Osteocyte (in vitro differentiated cells): ENCODE measurements at places on chromosomes 2 and 18. TPM values are rescaled to one million over a fixed set of nuclear protein-coding genes. Genes with fewer than 3 reads are reported as not detected.

GRCh38 chr2:39094717-39095363, 26.0 kb downstream of the SOS1 start:
- no peak for DNase-seq

DNA sequence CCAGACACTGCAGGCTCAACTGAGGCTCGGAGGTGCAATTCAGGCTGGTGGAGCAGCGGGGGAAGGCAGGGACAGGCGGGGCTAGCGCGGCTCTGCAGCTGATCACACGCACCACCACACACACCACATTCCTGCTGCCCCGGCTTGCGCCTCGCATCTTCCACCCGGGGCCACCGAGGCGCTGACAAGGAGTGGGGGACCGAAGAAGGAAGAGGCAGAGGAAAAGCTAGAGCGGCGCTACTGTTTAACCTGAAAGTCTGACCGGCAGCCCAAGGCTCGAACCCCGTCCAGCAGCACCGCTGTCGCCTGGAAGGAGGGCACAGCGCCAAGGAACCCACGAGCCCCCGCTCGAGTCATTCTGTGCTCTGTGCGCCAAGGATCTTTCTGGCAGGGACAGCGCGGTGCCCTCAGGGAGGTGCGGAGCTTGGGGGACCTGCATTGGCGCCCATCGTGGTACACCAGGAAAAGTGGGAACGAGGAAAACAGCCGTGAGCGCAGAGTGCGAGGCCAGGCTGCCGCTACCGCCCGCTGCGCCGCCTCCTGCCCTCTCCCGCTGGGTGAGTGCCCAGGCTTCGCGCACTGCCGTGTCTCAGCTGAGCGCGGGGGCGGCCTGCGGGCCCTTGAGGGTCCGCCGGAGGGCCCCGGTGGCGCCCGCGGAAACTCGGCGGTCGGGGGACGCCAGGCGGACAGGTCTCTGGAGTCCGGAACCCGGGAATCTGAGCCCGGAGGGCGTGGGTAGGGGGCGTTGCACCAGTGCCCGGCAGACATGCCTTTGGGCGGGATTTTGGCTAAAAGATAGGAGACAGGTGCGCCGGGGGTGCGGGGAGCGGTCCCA, 860 bp upstream of the KCNJ3 start:
- DNase-seq, result no peak

GRCh38 chr2:134583997-134584520, 134.7 kb downstream of the TMEM163 start:
- DNase-seq, result no peak

DNA sequence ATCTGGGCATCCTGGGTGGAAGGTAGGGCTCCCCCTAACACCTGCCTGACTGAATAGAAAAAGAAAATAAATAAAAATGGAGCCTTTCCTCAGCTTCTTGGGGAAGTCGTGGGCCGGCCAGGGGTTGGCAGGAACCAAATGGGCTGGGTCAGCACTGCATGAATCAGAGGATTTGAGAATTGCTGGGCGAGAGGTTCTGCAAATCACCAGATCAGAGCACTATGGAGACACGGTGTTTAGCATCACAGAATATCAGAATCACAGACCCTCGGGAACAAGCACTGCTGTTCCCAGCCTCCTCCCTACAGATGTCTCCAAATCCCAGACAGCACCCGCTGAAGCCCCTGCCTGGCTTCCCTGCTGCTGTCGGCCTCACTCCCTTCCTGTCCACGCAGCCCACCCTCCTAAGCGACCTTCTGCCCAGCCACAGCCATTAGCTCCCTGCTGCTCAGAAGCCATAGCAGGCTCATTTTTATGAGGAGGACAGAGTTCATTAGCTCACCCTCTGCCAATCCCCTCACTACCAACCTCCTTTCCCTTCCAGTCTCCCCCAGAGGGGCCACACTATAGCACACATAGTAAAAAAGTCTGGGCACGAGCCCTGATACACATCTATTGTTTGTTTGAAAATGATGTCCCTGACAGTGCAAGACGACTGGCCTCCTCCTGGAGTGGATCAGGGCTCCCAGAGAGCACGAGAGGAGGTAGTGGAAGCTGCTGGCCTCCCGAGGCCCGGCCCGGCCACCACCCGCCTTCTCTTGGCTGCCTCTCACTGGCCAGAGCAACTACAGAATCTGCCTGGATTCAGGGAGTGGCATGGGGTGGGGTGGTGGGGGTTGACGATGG, 64.6 kb upstream of the TAF1B start:
- no peak for DNase-seq

- DNase-seq, result peak; percentile 80
These were observed 247.9 kb downstream of the NDUFA10 start for GRCh38 chr2:239777219-239777618.

GRCh38 chr18:79965119-79965902, 868 bp downstream of the HSBP1L1 start:
- no peak for DNase-seq

DNA sequence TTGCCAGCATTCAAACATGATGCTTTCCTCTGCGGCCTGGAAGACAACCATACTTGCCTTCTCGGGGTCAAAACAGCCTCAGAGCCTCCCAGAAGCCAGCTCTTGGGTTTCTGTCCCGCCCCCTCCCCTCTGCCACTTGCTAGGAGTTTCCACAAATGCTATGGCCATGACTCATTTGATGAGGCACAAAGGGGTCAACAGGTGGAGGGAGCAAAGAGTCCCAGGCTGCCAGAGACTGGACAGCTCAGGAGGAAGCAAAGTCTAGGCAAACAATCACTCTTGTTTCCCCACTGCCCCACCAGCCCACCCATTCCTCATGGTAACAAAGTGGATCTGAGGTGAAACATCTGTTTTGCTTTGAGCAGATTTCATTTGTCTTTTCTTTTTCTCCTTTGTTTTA, 551.1 kb downstream of the TNS1 start:
- DNase-seq, result no peak

DNA sequence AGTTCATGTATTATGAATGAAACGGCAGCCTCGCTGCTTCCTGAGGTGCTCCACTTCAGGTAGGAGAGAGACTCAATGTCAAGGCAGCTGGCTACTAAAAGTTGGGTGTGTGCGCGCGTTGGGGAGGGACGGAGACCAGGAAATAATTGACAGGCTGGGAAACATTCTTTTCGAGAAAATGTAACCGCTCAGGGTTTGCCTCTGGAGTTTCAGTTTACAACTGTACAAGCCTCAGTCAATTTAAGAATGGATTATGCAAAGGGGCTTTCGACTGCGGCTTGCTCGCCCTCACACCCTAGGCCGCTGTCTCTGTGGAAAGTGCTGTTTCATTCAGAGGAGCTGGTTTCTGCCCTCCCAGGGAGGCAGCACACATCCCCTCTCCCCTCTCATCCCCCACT, 4.4 kb upstream of the SPRED2 start:
- no peak for DNase-seq

- DNase-seq, result no peak
These were observed 55.4 kb downstream of the CDC42EP3 start for GRCh38 chr2:37615804-37616676.

DNA sequence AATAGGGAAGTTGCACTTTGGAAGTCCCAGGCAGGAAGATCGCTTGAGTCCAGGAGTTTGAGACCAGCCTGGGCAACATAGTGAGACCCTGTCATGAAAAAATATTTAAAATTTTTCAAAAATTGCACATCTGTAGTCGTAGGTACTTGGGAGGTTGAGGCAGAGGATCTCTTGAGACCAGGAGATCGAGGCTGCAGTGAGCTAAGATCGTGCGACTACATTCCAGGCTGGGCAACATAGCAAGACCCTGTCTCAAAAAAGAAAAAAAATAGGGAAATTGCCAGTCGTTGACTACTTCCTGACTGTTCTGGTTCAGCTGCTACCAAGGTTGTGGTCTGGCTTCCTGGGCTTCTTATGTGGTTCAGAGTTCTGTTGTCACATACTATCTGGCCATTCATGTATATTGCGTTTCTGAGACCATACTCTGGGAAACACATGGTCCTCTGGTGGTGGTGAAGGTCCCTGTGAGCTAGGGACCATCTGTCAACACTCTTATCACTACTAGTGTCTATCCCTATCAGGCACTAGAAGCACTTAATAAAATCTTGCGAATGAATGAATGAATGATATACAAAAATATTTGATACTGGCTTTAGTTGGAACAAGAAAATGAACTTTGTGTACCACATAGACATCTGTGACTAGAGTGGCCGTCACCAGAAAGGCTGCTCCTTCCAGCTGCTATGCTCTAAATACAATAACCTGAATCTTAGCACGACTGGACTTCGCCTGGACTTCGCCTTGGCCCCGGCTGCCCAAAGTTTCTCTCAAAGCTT, 861 bp upstream of the KLHL23 start:
- no peak for DNase-seq

DNA sequence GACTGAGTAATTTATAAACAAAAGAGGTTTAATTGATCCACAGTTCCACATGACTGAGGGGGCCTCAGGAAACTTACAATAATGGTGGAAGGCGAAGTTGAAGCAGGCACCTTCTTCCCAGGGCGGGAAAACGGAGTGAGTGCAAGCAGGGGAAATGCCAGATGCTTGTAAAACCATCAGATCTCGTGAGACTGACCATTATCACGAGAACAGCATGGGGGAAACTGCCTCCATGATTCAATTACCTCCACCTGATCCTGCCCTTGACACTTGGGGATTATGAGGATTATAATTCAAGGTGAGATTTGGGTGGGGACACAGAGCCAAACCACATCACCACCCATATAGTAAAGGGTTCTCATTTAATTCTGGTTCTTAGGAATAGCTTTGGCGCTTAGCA, 219.5 kb upstream of the ATP5MC3 start:
- DNase-seq, result no peak

GRCh38 chr2:66423391-66424124, 11.4 kb upstream of the MEIS1 start:
- DNase-seq, result no peak

DNA sequence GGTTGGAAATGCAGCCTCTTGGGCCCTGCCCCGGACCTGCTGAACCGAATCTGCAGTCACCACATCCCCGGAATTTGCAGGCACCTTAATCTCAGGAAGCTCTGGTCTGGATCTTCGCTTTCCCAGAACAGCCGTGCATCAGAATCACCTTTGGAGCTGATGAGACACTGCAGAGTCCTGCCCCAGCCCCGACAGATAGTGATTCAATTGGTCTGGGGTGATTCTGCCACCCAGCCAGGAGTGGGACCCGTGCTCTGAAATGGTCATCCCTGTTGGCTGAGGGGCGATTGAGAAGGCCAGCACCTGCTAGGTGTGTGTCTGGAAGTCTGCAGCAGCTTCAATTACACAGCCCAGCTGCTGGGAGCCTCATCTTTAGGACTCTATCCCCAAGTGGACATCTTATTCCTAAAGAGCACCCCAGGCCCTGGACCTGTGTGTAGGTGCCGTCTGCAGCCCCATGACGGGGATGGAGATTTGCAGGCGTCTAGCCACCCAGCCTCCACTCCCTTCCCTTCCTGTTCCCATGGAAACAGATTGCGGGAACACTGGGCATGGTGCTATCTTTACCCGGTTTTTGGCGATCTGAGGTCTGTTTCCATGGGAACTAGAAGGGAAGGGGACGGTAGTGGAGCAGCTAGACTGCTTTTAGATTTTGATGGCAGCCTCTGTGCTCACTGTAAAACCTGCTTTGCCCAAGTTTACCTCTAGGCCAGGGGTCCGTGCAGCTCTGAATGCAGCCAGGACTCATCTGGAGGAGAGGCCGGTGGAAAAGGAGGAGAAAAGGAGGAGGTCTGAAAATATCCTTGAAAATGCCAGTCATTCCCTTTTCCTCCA, 156.1 kb downstream of the LDLRAD4 start:
- peak; percentile 42 for DNase-seq

- no peak for DNase-seq
These were observed 391.1 kb downstream of the TNS1 start for GRCh38 chr2:217611626-217612127.

- DNase-seq, result no peak
These were observed 225.0 kb upstream of the RAB6C start for GRCh38 chr2:129754421-129754820.

DNA sequence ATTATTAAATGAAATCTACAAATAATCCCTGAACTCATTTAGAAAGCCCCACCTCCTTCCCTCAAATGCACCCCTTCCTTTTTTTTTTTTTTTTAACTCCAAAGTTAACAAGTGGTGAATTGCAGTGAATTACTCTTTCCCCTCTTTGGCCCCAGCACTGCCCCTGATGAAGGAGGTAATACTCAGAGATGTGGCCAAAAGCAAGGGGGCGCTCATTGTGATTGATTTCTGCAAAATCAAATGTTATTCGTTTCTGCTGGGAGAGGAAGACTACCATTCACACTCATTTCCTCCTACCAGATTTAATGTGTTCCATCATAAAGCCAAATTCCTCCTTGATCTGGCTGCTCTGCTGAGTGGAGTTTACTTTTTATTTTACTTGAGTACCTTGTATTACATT, 259.4 kb downstream of the GPD2 start:
- no peak for DNase-seq

DNA sequence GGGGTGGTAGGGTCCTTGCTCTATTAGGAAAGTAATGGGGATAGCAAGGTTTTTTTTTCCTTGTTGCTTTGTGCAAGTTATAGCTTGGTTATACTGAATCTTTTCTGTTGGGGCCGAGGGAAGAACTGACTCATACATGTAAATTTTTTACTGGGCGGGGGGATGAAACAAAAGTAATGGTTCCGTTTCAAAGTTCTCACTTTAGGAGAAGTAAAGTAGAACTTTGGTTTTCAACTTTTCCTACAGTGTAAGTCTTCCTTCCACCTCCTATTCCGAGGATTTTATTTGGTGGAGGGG, 1.1 kb downstream of the AFTPH start:
- DNase-seq, result no peak

DNA sequence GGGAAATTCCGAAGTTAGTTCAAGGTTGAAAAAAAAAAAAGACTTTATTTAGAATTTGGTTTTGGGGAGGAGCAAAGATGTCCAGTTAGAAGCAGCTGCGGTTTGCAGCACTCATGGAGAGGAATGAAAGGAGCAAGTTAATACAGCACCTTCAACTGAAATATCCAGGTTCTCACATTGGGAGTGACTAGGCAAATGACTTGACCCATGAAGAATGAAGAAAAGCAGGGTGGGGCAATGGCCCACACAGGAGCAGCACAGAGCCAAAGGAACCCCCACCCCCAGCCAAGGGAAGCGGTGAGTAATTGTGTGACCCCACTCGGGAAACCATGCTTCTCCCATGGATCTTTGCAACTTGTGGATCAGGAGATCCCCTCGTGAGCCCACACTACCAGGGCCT, 32.8 kb downstream of the ZNF892 start:
- DNase-seq, result no peak

RAB17 gene
- total RNA-seq, result 3.9 and 5.2 TPM in 2 replicates

DYSF gene
- 68.8 and 72.0 TPM in 2 replicates for total RNA-seq

MLPH gene
- total RNA-seq, result 21.0 and 22.5 TPM in 2 replicates

FZD7 gene
- total RNA-seq, result 37.0 and 37.8 TPM in 2 replicates

INPP5D gene
- 0.31 and 0.40 TPM in 2 replicates for total RNA-seq

FLACC1 gene
- total RNA-seq, result 1.6 and 2.1 TPM in 2 replicates

PID1 gene
- total RNA-seq, result not detected in 2 replicates

IGFBP5 gene
- 1,145 and 1,383 TPM in 2 replicates for total RNA-seq
